Muscle of arm (tissue), 14 donors: ENCODE measurements at places on chromosomes 7 and 10. TPM values are rescaled to one million over a fixed set of nuclear protein-coding genes. Genes with fewer than 3 reads are reported as not detected.

Gene FAM237B
- polyA plus RNA-seq = 0.08 TPM

Gene AKR1B15
- polyA plus RNA-seq = not detected

Gene CYP2E1
- 2.0 TPM for polyA plus RNA-seq

DNA sequence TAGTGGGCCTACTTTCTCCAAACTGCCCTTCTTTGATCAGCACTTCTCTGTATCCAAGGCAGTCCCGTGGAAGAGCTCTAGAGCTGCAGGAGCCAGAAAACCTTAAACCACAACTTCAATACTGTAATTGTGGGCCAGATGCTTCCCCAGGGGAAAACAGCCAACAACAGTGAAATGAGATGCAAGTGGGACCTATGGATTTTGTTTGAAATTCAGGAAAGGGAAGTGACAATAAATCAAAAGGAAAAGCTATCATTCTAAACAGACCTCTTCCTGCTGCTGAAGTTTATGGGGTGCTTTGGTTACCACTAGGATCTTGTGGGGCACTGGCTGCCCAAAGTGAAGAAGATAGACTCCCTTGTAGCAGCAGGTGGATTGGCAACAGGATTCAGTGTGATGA lies 1031.7 kb downstream of the LRMDA start:
- DNase-seq = no peak

DNA sequence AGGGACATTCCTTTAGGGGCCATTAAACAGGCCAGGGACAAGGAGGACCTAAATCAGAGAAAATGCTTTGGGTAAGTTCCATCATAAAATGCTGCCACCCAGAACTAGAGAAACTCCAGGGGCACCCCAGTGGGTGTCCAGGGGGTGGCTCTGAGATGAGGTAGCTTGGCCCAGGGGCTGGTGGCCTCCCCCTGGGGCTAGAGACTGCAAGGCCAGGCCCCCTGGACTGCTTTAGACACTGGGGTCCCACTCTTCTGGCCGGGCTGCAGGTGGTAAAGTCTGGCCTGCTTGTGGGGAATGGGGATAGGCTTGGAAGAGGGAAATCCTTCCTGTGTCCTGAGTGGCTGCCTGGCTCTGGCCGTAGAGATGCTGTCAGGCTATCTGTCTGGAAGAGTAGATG lies 169.6 kb upstream of the PODXL start:
- DNase-seq = no peak

DNA sequence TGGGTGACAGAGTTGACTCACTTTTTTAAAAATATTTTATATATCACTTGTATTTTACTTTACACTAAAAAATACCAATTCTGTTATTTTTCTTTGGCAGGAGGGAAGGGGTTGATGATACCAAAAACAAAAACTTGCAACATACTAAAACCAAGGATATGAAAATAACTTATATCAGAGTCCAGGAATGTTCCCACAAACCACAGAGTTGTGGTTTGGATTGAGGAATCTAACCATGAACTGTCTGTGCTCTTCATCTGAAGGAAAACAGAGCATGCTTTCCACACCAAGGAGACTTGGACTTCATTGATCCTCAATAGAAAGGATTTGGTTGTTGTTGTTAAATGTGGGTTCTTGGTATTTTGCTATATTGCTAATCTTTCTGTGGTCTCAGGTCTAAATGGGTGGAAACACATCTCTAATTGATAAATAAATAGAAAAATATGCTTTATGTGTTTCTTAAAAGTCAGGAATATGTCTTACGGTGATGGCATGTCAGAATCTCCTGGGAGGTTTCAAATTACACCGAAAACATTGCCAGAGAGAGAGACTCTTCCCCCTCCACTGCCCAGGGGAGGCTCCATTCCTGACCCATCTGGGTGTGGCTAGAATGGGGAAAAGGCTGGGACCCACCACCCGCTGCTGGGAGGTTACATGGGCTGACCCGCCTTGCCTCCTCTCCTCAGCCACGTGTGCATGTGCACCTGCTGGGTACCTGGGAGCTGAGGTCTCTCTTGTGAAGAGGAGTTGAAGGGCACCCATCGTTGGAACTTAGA lies 46.9 kb upstream of the STK17A start:
- DNase-seq = no peak

DNA sequence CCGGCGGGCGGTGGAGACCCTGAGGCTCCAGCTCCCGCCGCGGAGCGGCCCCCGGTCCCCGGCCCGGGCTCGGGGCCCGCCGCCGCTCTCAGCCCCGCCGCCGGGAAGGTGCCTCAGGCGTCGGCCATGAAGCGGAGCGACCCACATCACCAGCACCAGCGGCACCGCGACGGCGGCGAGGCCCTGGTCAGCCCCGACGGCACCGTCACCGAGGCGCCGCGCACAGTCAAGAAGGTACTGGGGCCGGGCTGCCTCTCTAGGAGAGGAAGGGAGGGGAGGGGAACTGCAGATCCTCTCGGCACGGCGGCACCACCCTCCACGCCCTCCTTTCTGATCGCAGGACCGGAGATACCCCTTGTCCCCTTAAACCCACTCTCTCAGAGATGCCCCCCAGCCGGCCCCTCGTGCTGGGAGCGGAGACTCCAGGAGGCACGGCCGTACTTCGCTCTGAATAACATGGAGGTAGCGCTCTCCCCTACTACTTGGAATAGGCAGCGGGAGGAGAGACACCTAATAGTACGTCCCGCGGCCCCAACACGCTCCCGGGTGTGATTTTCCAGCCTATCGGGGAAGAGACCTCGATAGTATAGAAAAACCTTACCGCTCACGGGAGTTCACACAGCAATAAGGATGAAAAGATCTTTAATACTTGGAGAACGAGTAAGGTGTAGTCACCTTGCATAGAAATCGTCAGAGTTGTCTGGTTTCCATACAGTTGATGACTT lies 538 bp downstream of the AHCYL2 start:
- DNase-seq = no peak

GRCh38 chr7:151621961-151622360 lies 102.3 kb upstream of the RHEB start:
- no peak for DNase-seq

DNA sequence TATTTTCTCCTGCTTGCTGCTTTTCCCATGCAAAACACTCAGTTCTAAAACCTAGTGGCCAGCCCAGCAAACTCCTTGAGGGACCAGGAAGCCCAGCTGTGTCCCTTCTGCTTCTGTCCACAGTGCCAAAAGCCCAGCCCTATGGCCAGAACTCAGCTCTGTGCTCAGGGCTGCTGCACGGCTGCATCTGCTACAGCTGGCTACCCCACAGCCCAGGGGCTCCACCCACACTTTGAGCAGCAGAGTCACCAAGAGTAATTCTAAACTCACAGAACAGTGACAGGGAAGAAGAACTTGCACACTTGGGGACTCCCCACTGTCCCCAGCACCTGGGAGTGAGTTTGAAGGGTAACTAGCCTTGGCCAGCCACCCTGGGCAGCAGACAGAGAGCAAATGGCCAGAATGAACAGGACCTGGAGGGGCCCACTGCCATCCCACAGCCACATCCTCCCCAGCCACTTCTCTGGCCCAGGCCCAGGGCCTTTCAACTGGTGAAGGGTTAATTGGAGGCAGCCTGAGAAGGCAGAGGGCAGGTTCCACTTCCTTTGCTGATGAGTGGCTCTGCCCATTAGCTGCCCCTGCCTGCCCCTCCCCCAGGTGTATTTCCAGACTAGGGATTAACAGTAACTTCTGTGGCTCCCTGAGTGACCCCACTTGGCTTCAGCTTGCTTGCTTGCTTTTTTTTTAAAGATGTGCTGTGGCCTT lies 28.1 kb upstream of the TRIM8 start:
- peak; percentile 90 for DNase-seq

DNA sequence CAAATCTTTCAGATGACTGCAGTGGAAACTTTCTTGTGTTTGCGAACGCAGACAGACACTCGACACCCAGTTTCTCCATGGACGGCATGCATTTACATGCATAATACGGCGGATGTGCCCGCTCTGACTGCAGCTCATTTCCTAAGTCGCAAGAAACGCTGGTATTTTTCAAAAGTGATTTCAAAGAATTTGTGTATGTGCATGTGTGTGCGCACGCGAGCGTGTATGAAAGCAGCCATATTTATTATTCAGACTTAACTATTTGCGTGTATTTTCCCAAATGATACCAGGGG lies 436.5 kb upstream of the MGMT start:
- no peak for DNase-seq

DNA sequence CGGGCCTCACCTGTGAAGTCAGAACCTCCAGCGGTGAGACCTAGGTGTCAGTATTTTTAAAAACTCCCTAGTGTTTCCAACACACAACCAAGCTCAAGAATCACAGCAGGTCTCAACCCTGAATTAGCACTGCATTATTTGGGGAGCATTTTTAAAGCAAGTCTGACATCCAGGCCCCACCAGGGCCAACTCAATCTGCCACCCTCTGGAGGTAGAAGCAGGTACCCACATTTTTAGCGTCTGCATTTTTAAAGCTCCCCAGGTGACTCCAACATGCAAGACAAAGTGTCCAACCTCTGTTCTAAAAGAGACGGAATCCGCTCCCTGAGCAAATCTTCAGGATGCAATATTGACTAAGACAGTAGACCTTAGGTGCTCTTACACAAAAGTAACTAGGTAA lies 225.7 kb downstream of the TNS3 start:
- no peak for DNase-seq

DNA sequence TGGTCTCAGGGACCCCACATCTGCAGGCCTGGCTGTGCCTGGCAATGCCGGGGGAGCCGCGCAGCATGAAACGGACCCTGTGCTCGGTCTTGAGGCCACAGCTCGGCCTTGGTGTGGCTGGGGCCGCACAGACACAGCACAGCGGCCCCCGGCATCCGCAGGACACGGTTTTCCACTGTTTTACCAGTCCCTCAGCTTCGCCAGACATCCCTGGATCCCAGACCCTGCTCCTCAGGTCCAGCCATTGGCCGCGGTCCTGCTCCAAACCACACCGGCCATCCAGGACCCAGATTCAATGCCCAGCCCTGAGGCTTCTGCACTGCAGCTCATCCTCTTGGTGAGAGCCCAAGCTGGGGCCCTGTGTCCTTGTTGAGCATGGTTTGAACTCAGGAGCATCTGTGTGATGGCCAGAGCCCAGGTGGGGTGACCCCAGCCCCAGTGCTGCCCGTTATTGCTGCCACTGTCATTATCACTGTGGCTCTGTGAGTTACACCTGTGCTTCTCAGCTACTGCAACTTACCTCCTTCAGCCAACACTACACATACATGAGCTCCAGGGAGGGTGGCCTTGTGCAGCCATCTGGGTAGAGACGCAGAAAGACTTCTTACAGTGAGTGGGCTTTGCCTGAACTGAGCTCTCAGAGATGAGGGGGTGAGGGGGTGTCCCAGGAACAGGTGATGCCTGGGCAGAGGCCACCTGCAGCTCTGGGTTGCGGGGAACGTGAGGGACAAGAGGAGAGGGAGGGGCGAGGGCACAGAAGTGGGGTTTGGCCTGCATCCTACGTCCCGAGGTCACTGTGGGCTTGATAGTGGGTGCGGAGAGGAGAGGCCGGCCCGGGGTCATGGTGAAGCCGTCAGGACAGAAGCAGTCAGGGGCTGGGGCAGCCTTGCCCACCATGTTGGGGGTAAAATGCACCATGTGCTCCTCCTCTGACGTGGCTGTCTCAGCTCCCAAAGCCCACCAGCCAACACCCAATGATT lies 567.6 kb downstream of the PTPRN2 start:
- no peak for DNase-seq

DNA sequence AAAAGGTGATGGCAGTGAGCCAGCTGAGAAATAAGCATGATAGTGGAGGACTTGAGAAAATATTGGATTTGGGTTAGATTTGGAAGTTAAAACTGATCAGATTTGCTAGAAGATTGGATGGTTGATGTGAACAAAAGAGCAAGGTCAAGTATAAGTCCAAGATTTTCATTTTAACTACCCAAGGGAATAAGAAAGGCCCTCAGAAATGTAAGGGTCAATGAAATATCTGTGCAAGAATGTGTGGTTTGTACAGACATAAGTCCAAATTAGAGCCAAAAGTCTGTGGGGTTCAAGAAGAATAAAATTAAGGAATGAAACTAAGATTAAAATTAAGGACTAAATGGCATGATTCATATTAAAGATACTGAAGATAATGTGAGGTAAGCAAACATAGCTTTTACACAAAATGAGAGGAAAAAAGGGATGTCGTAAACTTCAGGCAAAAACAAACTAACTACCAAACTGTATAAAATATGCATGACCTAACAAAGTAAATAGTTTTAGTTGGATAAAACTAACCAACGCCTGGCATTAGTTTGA lies 78.4 kb upstream of the CACNA2D1 start:
- no peak for DNase-seq

DNA sequence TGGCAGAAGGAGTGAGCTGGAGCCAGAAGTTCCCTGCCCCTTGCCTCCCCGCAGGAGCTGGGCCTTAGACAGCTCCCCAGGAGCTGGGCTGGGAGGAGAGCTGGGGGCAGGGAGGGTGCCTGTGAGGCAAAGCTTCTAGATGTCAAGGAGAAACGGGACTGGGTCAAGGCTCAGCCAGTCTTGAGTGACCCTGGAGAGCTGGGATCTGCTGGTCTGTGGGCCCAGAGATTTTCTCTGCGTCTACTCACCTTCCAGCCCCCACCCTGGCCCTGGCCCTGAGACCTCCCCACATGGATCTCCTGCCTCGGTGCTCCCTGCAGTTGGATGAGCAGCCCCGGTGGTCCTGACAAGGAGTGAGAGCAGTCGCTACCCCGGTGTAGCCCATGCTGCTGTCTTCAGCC lies 20.3 kb upstream of the SHH start:
- DNase-seq = no peak

- no peak for DNase-seq
Observed at GRCh38 chr7:78720066-78720465, 733.4 kb downstream of the MAGI2 start.

DNA sequence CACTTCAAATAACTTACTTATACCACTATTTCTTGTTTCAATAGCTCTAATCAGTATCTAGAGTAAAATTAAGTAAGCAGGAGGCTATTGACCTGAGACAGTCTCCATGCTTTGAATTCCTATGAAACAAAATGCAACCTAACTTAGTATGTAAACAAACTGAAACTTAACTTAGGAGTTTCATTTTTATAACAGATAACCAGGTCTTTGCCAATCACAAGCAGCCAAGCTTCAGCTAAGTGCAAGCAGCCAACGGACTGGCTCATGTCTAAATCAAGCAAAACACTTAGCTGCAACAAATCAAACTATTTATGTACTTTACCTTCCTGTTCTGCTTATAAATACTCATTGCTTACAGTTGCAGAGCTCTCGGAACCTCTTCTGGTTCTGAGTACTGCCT lies 4.4 kb upstream of the GSTK1 start:
- no peak for DNase-seq
